SK-N-SH (cell line): ENCODE measurements at places on chromosomes 6 and 20.
A peak's percentile ranks its signal among the peaks of the same experiment; 100 is the strongest.

DNA sequence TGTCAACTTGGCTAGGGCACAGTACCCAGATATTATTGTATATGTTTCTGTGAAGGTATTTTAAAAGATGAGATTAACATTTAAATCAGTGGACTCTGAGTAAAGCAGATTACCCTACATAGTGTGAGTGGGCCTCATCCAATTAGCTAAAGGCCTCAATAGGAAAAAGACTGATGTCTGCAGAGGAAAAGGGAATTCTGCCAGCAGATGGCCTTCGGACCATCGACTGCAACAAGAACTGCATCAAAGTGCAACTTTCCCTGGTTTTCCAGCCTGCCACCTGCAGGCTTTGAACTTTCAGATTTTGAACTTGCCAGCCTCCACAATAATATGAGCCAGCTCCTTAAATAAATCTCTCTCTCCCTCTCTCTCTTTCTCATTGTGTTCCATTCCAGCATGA lies 80.5 kb downstream of the IMPG1 start:
- H3K36me3 ChIP-seq = no peaks in the 10 kb centered on the region
- no peak for DNase-seq
- H3K4me1 ChIP-seq = no peaks in the 10 kb centered on the region
- no peak overlapping the region for H3K4me3 ChIP-seq
- no peak overlapping the region for H3K27ac ChIP-seq
- H3K27me3 ChIP-seq = no peaks in the 10 kb centered on the region

GRCh38 chr20:25056690-25057233 lies 1.2 kb downstream of the ACSS1 start:
- H3K36me3 ChIP-seq = no peaks in the 10 kb centered on the region
- H3K4me3 ChIP-seq = peak overlapping the region; percentile 59
- DNase-seq = no peak
- H3K27me3 ChIP-seq = peaks cover 28% of the 10 kb centered on the region

DNA sequence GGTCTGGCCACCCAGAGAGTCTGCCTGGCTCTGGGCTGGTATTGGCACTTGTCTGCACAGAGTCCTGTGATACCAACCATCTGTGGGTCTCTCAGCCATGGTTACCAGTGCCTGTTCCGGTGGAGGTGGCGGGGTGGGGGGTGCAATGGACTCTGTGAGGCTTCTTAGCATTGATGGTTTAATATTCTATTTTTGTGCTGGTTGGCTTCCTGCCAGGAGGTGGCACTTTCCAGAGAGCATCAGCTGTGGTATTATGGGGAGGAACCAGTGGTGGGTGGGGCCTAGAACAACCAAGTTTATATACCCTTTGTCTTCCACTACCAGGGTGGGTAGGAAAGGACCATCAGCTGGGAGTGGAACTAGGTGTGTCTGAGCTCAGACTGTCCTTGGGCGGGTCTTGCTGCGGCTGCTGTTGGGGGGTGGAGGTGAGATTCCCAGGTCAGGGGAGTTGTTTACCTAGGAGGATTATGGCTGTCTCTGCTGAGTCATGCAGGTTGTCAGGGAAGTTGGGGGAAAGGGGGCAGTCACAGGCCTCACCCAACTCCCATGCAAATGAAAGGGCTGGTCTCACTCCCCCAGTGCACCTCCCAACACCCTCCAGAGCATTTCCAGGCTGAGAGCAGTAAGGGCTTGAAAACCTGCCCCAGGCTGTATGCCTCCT lies 117.5 kb downstream of the FLRT3 start:
- no peak for DNase-seq
- no peaks in the 10 kb centered on the region for H3K36me3 ChIP-seq
- no peak overlapping the region for H3K4me3 ChIP-seq
- no peaks in the 10 kb centered on the region for H3K27me3 ChIP-seq
- no peaks in the 10 kb centered on the region; the same call in none of the 2 replicates for H3K4me1 ChIP-seq
- no peak overlapping the region for H3K27ac ChIP-seq

GRCh38 chr6:148915810-148916209 lies 169.0 kb downstream of the UST start:
- no peaks in the 10 kb centered on the region for H3K36me3 ChIP-seq
- no peaks in the 10 kb centered on the region for H3K4me1 ChIP-seq

DNA sequence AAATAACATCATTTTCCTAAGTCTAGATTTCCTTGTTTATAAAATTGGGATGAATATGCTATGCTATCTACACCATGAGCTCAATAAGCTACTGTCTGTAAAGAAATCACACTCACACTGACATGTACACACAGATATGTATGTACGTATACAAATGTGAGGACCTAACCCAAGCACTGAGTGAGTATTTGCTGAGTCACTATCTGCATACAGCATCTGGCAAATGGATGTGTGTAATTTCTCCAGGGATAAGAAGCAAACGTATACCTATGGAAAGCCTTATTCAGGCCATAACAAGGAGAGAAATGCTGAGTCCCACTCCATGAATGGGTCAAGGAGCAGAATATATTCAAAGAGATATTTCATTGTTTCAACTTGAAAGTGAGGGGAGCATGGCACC lies 153.9 kb downstream of the LPA start:
- no peak for DNase-seq
- no peak overlapping the region for H3K27ac ChIP-seq
- no peaks in the 10 kb centered on the region for H3K4me1 ChIP-seq
- no peaks in the 10 kb centered on the region for H3K36me3 ChIP-seq
- H3K4me3 ChIP-seq = no peak overlapping the region
- no peaks in the 10 kb centered on the region for H3K27me3 ChIP-seq
